Hematopoietic multipotent progenitor cell treated with erythropoietin and hydrocortisone succinate and interleukin-3 and kit ligand, for 6 days (in vitro differentiated cells): ENCODE measurements at places on chromosomes 1 and 21.
A peak's percentile ranks its signal among the peaks of the same experiment; 100 is the strongest.

DNA sequence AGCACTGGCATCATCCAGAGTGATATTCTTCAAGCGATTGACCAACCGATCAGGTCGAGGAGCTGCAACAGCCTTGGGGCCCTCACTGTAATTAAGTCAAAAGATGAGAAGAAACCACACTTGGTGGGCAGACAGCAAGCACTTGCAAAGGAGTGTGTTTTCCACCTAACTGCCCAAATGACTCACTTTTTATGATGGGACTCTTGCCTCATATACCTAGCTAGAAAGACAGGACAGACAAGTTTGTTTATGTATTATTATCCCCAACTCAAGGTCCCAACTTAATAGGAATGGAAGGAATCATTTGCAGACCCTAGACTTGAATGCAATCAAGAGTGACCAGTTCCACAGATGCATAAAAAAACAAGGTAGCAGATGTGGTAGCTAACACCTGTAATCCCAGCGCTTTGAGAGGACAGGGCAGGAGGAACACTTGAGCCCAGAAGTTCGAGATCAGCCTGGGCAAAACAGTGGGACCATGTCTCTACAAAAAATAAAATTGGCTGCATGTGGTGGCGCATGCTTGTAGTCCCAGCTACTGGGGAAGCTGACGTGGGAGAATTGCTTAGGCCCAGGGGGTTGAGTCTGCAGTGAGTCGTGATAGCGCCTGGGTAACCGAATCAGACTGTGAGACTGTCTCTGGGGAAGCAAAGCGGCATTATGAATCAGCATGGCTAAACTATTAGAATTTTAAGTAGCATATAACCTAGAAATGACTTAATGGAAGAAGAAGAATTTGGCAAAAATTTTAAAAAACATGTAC, 2.3 kb upstream of the NRAS start:
- no peak for DNase-seq

DNA sequence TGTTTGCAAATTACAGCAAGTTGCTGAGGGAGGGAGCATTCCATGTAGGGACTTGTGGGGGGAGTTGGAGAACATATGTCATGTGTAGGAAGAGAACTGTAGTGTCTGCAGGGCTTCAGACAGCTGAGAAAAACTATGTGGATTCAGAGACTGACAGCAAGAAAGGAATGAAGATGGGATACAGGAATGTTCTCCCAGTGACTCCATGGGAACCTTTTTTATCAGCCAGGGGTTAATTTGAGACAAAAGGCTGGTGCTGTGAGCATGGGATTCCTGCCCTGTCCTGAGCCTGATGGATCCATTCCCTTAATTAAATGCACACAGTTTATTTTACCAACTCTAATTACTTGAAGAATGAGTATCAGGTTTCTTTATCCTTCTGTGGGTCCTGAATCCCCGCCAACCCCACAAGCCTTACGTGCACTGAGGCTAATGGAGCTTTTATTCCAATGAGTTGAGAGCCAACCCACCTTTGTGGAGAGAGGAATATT, 26.5 kb upstream of the PLXNA2 start:
- DNase-seq = no peak

GRCh38 chr1:188857526-188858087, 1620.1 kb downstream of the BRINP3 start:
- DNase-seq = no peak

DNA sequence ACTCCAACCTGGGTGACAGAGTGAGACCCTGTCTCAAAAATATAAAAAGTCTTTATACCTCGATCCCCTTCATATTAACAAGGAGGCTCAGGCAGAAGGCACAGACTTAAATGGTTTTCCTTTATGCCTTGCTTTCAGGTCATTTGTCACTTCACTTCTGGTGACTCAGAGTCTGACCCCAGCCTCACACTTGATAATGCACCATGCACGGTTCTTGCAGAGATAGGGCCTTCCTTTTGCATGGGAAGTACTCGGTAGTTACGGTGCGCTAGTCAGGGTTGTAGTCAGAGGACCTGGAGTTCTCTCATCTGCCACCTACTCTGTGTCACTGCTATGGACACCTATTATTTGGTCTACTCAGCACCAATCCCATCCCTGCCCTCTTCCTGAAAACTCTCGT, 43.6 kb upstream of the BMP8B start:
- no peak for DNase-seq

DNA sequence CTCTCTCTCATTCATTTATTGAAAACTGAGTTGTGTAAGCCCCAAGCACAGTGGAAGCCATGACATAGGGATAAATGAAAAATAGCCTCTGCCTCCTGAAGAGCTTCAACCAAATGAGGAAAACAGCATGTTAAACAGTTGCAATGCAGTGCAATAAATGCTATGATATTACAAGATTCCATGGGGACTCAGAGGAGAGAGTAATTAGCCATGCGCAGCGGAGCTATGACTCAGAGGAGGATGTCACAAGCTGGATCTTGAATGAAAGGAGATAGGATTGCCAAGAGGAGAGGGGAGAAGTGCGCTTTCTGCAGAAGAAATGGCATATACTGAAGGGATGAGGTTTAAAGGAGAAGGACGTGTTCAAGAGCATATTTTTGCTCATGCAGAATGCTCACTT, 231.3 kb upstream of the PLXNA2 start:
- no peak for DNase-seq

- DNase-seq = no peak
Observed at GRCh38 chr21:40852563-40852962, 5.6 kb upstream of the DSCAM start.

DNA sequence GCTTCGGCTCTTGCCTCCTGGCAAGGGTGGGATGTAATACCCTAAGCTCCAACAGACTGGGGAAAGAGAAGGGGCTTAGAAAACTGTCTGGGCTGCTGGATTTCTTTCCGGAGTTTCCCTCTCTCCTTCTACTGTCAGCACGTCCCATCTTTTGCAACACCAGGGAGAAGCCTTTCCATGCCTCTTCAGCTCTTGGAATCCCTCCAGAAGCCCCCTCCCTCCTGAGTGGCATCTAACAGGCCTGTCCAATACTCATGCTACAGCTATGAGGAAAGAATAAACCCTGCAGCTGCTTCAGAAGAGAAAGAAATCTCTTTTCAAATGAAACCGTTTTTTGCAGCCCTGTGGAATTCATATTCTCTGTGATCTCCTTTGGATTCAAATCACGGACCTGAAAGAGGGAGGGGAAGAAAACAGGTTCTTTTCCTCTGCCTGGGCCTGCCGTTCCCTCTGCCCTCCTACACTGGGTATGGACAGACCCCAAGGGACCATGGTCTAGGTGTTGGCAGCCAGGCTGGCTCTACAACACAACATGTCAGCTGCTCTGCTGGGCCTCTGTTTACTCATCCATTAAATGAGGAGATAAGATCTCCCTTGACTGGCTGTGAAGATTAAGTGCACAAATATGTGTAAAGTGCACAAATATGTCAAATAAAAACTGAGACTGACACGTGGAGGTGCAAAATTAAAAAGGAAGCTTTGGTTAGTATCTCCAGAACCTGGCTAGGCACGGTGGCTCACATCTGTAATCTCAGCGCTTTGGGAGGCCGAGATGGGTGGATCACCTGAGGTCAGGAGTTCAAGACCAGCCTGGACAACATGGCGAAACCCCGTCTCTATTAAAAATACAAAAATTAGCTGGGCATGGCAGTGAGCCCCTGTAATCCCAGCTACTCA, 6.0 kb upstream of the CAPN2 start:
- DNase-seq = no peak

DNA sequence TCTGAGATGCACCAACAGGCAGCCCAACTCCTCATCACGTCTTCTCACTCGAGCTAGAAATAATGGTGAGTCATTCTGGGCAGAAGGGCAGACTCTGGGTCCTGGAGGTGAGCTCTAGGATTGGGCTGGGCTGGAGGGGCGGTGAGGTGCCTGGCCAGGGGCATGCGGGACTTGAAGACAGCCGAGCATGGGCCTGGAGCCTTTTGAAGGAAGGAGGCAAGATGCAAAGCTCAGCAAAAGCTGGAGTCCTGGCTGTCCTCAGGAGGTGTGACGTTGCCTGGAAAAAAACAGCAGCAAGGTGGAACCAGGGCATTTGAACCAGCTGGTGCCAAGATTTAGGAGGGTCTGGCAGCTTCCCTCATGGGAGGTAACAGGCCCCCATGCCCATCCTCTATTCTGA, 712 bp downstream of the KCNA2 start:
- DNase-seq = no peak

DNA sequence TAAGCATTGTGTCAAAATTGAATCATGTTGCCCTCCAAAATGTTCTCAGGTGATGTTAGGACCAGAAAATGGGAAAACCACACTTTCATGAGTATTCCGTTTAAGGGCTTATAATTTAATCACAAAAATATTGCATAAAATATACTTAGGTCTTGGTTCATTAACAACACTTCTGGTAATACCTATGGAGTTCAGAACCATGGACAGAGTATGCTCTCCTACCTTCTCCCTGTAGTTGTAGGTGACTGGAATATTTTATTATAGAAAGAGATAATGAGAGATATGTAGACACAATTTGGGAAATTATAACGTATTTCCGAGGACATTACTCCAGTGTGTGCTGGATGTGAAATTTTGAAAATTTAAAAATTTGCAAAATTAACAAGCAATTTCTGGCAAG, 232.5 kb downstream of the NCAM2 start:
- peak; percentile 41 for DNase-seq

- DNase-seq = no peak
Observed at GRCh38 chr1:185585770-185586169, 148.4 kb upstream of the HMCN1 start.

GRCh38 chr1:229879746-229880145, 187.3 kb upstream of the GALNT2 start:
- no peak for DNase-seq

DNA sequence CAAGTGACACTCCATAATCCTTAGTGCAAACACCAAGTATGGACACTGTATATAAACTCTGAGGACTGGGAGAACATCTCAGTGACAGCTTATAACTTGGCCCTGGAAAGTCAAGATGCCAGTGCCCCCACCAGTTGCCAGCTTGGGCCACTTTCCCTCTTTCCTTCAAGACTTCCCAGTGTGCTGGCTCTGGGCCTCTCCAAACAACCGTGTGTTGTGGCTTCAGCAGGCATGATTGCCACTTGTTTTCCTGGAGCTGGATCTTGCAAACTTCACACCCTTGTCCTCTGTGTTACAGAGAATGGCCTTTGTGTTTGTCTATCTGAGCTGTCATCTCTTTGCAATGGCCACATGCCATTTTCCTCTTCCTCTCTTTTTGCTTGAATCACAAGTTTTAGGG, 37.0 kb downstream of the CCDC185 start:
- no peak for DNase-seq

DNA sequence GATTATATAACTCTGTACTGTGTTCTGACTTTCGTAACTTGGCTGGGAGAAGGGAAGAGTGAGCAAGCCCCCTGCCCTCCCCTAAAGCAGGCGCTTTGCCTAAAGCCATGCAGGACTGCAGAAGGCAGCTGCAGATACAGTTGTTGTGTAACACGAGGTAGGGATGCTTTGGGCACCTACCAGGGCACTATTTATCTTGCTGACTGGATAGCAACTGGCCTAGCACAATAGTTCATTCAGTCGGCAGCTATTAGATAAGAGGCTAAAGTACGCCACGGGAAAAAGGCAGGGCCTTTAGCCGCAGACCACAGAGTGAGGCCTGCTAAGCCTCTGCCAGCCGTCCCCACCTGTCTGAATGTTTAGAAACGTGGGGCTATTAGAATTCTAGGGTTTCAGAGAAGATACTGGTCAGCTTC, 80.9 kb downstream of the TTC3 start:
- no peak for DNase-seq

- DNase-seq = no peak
Observed at GRCh38 chr1:154770897-154771594, 99.0 kb downstream of the KCNN3 start.

GRCh38 chr1:244002721-244003120, 48.4 kb upstream of the ZBTB18 start:
- DNase-seq = peak; percentile 23

- DNase-seq = no peak
Observed at GRCh38 chr1:56180520-56181190, 398.7 kb downstream of the PLPP3 start.

DNA sequence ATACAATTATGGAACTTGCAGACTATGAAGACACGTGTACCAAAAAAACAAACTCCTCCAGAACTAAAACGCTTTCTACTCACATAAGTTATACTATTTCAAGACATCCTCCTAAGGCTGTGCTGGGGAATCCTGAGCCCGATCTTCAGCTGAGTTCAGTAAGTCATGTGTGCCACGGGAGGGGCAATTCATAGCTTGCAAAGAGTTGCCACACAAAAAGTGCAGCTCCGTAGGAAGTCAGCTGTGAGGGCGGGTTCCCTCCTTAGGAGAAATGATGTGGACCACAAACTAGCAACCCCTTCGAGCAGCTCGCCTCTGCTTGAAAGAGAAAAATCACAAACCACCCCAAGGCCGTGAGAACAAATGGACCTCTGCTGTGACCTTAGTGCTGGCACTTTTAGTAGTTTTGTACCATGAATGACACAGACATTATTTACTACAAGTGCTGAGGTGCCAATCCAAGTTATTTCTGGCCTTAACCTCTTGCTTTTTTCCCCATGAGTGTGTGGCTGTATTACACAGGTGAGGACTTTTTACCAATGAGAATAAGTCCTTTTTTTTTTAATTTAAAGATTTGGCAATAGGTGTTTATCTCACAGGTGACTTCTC, 35.8 kb upstream of the TRIM67 start:
- no peak for DNase-seq

DNA sequence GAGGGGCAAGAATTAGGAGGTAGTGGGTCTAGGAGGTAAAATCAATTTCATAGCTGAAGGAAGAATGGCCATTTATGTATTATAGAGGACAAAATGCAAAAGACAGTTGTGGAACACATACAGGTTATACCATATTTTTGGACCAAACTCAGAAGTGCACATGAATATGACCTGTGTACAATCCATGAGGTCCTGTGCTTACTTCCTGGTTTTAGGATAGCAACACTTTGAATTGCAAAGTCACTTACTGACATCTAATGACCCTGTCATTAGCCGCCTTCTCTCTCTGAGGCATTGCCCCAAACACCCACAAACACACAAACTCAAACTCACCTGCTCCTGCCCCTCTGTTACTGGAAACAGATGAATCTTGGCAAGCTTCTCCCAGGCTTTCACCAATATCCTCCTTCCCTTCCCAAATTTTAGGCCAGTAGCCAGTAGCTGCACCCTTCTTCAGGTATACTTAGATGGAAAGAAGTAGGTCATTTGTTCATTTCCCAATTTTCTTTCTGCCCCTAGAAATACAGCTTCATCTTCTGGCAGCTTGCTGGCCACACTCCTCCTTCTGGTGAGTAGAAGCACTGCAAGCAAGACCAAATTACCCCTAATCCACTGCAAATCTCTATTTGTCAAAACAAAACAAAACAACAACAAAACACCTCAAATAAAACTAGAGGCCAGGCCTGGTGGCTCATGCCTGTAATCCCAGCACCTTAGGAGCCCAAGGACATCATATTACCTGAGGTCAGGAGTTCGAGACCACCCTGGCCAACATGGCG, 13.7 kb upstream of the RPL5 start:
- peak; percentile 71 for DNase-seq
